Fibroblast of skin of scalp (primary cell): ENCODE measurements at places on chromosomes 11 and 22.

- no peak for DNase-seq
These were observed 84.5 kb upstream of the PLET1 start for GRCh38 chr11:112345166-112345565.

- DNase-seq: no peak
These were observed 24.3 kb upstream of the ADA2 start for GRCh38 chr22:17243524-17243923.

GRCh38 chr22:42074132-42074811, at the start of gene PHETA2:
Gene PHETA2 (plus strand): TSS chr22:42074248. CDS start chr22:42077294, 3,046 bp downstream.
- peak; percentile 67 for DNase-seq

- no peak for DNase-seq
These were observed 1.2 kb downstream of the GUCD1 start for GRCh38 chr22:24553597-24554312.
